ENCODE measurements at places on chromosomes 13 and 19.
A peak's percentile ranks its signal among the peaks of the same experiment; 100 is the strongest.

GRCh38 chr13:106484537-106485193, 50.8 kb downstream of the EFNB2 start:
- no peak for DNase-seq

DNA sequence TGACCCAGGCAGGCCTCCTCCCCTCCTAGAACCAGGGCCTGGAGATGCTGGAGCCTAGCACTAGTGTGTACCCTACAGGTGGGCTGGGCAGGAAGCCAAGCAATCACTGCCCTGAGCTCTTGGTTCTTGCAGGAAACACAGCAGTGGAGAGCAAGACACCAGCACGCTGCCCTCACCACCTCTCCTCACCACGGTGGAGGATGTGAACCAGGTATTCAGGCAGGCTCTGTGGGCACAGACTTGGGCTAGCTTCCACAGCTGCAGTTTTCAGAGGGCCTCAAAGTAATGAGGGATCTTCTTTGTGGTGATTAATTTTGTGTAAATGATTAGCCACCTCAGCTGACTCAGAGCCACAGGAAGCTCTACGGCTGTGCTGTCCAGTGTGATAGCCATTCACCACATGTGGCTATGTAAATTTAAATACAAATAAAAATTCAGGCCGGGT, 13.6 kb upstream of the GPI start:
- no peak for DNase-seq

DNA sequence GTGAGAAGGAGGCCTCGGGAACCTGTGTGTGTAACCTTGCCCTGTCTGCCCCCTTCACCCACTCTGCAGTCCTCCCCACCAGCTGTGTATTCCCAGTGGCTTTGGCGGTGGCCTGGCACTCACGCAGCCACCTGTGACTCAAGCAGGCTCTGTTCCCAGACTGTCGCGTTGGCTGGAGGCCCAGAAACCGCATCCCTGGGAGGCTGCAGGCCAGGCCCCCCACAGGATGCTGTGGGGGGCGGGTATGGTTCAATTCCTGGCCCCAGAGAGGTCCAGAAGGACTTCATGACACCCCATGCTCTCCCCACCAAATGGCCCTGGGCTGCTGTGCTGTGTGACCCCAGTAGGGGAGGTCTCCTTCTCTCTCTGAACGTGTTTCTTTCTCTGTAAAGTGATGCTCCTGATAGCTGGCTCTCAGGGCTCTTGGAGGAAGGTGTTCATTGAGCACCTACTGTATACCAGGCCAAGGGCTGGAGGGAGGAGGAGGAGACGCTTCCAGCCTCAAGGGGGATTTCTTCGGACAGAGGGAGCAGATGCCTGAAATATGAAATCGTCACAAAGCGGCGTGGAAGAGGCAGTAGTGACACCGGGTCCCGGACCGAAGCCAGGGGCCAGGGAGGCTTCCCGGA, 1.9 kb upstream of the LINGO3 start:
- no peak for DNase-seq

GRCh38 chr13:27437126-27437525, 12.7 kb downstream of the GTF3A start:
- no peak for DNase-seq

DNA sequence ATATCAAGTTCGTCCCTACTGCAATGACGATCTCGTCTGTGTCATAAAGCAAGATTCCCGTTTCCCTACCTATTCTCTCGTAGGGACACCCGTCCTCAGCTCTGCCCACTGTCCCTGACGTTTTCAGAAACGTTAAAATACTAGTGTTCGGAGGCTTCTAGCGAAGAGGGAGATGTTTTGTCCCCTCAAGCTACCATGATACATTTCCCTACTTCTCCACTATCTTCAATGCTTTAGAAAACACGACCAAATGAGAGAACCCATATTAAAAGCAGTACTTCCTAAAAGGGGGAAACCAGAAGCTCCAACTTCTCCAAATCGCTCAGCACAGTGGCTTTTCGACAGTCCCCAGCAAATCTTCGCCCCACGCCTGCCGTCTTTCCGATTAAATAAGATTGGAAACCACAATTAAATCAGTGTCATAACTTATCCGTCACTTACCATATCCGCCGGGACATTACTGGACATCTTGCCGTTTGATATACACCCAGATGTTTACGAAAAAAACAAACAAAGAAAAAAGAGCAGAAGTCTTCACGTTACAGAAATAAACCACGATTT, 1.3 kb downstream of the UBL3 start:
- peak; percentile 21 for DNase-seq

- DNase-seq = no peak
Observed at GRCh38 chr19:29609636-29610035, 3.6 kb downstream of the POP4 start.

DNA sequence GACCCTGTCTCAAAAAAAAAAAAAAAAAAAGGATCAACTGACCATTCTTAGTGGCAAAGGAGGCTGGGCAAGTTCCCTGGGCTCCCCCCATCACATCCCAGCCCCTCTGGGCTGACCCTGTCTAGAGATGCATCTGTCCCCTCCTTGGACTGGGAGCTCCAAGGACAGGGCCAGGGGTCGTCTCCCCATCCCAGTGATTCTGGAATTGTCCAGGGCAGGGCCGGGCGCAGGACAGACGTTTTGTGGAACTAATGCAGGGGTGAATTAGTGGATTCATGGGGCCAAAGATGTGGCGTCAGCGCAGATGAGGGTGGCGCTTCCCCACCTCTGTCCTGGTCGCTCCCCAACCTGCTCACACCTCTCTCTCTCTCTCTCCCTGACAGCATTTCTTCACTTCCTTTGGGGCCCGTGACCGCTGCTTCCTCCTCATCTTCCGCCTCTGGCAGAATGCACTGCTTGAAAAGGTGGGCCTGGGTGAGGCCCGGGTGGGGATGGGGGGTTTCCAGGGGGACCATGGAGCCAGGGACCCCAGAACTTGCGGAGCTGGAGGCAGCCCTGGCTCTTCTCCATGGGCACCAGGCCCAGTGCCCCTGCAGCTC, 11.1 kb downstream of the GRAMD1A start:
- no peak for DNase-seq

DNA sequence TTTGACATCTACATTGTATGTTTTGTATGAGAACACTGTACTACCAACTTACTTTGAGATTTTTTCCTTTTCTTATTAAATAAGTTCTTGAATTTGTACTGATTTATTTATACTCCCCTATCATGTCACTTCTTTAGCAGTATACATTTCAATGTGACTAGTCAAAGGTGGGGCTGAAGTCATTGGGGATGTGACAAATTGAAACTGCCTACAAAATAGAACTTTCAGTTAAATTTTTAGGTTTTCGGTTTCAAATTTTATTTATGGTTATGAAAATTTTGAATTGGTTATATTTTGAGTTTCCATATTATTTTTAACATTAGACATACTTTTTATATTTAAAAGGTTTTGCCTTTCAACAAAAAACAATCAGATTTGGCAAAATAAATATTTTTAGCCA, 221.6 kb downstream of the NBEA start:
- DNase-seq = no peak

- DNase-seq = peak; percentile 84
Observed at GRCh38 chr19:47093841-47094240, 19.7 kb downstream of the ZC3H4 start.

GRCh38 chr13:110037925-110038573, 251.7 kb upstream of the IRS2 start:
- DNase-seq = no peak

- DNase-seq = no peak
Observed at GRCh38 chr13:98399756-98400155, 177.2 kb downstream of the STK24 start.

DNA sequence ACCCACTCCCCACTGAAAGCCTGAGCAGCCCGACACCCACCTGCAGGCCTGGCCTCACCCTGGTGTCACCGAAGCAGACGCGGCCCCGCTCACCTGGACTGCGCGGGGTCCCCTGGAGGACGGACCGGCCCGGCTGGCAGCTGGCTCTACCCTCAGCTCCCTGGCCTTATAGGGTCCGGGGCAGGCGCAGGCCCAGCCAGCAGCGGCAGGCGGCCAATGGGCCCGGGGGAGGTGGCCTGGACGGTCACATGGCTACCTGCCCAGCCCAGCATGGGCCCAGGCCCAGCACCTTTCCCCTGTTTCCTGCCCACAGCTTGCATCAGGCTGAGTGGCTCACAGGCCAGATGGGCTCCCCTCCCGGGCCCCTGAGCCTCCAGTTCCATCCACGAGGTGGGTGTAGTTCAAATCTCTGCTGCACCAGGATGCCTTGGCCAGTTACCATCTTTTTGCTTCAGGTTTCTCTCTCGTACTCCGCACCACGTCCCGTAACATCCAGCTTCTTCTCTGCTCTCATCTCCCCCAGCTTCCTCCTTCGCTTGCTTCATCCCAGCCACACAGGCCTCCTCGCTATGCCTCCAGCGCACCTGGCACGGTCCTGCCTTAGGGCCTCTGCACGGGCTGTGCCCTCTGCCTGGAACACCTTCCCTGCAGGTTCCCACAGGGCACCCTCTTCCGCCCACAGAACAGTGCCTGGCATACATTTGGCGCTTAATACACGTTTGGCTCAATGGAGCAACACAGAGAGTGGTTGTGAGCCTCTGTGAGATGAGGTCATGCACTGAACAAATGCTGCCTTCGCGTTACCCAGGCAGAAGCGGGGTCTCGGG, at the start of gene PLIN4:
Gene PLIN4 (minus strand): TSS at position 142 of the 827 bp plus-strand sequence. CDS start 214 bp downstream, outside the sequence.
- DNase-seq = no peak

DNA sequence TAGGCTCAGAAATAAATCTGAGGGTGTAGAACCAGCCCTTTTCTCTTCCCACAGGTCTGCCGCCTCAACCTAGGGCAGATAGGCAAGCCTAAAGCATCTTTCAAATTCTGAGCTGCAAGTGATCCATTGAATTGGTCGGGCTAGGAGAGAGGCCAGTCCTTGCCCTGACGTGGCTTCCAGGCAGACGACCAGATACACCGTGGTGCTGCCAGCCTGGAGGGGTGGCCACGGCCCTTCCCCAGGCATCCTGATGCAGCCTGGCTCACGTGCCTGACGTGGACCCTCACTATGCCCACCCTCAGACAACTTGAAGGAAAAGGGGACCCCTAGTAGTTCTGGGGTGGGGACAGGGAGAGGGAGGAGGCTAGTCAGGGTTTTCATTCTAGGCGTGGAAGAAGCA, 859.3 kb upstream of the KLHL1 start:
- DNase-seq = no peak

- peak; percentile 28 for DNase-seq
Observed at GRCh38 chr19:48798937-48799336, 11.9 kb downstream of the BCAT2 start.

- peak; percentile 69 for DNase-seq
Observed at GRCh38 chr13:94710881-94711560, 1.3 kb downstream of the SOX21 start.

- peak; percentile 59 for DNase-seq
Observed at GRCh38 chr19:53991224-53992113, at the start of gene CACNG6. Gene CACNG6, plus strand, starts transcription at chr19:53991637. Its CDS starts 1,241 bp downstream, at chr19:53992878.

GRCh38 chr13:109989686-109990085, 203.3 kb upstream of the IRS2 start:
- no peak for DNase-seq

GRCh38 chr19:38949580-38950367, 19.0 kb downstream of the MRPS12 start:
- peak; percentile 93 for DNase-seq

- no peak for DNase-seq
Observed at GRCh38 chr19:41424335-41425173, 2.6 kb downstream of the B3GNT8 start.

- no peak for DNase-seq
Observed at GRCh38 chr13:94272038-94272437, 207.4 kb downstream of the DCT start.

GRCh38 chr19:45413497-45413896, 7.1 kb downstream of the POLR1G start:
- DNase-seq = peak; percentile 3

- no peak for DNase-seq
Observed at GRCh38 chr13:33665626-33666175, 152.2 kb upstream of the RFC3 start.

DNA sequence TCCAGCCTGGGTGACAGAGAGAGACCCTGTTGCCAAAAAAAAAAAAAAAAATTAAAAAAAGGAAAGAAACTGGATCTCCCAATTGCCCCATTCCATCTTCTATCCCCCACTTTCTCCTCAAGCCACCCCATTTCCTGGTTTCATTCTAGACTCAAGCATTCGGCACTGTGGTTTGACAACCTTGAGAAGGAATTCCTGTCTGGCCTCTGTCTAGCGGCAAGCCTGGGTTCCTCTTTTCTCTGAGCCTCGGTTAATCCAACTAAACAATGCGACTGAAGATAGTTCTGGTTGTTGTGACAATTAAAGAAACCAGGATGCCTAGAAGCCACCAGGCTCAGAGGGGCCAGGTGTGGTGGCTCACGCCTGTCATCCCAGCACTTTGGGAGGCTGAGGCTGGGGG, 3.3 kb upstream of the C3 start:
- no peak for DNase-seq

GRCh38 chr19:17405250-17406045, at the start of gene BST2:
Gene BST2, minus strand, starts transcription at chr19:17405630. Its CDS starts 55 bp downstream, at chr19:17405575.
- peak; percentile 94 for DNase-seq

DNA sequence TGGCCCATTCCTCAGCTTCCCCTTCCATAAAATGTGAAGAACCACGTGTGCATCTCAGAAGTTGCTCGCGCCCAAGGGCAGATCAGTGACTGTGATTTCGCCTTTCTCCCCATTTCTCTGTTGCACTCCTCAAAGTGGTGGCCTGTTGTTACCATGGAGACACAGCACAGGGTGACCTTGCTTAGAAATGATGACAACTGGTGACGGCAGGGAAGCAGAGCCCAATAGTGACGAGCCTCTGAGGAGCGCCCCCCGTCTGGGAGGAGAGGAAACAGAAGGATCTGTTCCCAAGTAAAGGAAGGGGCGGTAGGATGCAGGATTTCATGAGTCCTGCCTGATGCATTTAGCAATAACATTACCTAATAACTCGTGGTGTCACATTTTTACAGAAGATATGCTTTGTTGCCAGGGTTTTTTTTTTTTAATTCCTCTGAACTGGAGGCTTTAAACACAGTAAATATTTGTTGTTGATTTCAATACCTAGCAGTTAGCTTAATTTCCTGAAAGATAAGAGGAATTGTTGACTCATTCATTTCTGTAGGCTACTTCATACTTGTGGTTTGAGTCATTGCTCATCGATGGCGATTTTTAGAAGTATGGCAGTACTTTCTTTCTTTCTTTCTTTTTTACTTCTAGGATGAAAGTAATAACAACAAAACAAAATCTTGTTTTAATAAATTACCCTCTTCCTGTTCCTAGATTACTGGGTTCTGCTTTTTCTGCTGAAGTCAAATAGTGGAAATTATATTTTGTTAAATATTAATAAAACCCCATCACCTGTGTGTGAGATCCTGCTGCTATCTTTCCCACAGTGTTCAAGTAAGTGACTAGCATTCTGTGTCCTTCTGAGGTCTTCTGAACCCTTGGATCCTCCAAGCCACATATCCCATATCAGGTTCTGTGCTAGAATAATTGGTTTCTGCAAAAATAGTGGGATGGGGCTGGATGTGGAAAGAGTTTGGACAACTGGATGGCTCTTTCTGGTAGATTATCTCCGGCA, 36.0 kb downstream of the MBNL2 start:
- DNase-seq = peak; percentile 54

GRCh38 chr13:37546087-37546486, 52.5 kb downstream of the POSTN start:
- DNase-seq = no peak

- no peak for DNase-seq
Observed at GRCh38 chr13:110001670-110002275, 215.4 kb upstream of the IRS2 start.

- DNase-seq = no peak
Observed at GRCh38 chr13:26021956-26022355, 29.9 kb downstream of the SHISA2 start.

Measured in GM13976 (cell line).